ENCODE measurements at places on chromosomes 5 and 9. TPM values are rescaled to one million over a fixed set of nuclear protein-coding genes. Genes with fewer than 3 reads are reported as not detected.

The EGFLAM gene
- total RNA-seq = not detected

DNA sequence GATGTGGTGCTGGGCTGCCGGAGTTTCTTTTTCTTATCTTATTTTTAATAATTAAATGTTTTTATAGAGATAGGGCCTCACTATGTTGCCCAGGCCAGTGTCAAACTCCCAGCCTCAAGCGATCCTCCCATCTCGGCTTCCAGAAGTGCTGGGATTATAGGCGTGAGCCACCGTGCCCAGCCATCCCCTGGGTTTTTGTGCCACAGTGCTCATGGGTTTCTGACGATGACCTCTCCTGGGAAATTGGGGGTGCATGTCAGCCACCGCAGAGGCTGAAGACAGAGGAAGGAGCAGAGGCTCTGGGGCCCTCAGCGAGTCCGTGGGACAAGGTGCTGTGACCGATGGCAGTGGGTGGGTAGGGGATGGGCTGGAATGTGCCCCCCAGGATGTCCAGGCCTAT is 14.4 kb downstream of the GPSM1 start:
- no peaks in the 10 kb centered on the region for H3K36me3 ChIP-seq
- no peak for DNase-seq
- H3K27ac ChIP-seq = no peak overlapping the region
- H3K27me3 ChIP-seq = no peaks in the 10 kb centered on the region
- no peak overlapping the region for H3K4me3 ChIP-seq

GRCh38 chr5:41095324-41096101 is 24.4 kb upstream of the MROH2B start:
- H3K36me3 ChIP-seq = no peaks in the 10 kb centered on the region
- H3K4me1 ChIP-seq = no peaks in the 10 kb centered on the region
- H3K4me3 ChIP-seq = no peak overlapping the region
- no peaks in the 10 kb centered on the region for H3K27me3 ChIP-seq
- no peak for DNase-seq
- no peak overlapping the region for H3K27ac ChIP-seq

GRCh38 chr5:81604193-81604592 is 146.7 kb downstream of the SSBP2 start:
- H3K27me3 ChIP-seq = no peaks in the 10 kb centered on the region
- peaks cover 8% of the 10 kb centered on the region for H3K4me1 ChIP-seq
- H3K36me3 ChIP-seq = peaks cover 10% of the 10 kb centered on the region
- no peak overlapping the region for H3K27ac ChIP-seq
- no peak overlapping the region for H3K4me3 ChIP-seq

- no peaks in the 10 kb centered on the region for H3K36me3 ChIP-seq
- no peak overlapping the region for H3K4me3 ChIP-seq
- H3K27me3 ChIP-seq = no peaks in the 10 kb centered on the region
- no peaks in the 10 kb centered on the region for H3K4me1 ChIP-seq
- H3K27ac ChIP-seq = no peak overlapping the region
- no peak for DNase-seq
Measured at GRCh38 chr9:134678206-134678605, 36.6 kb downstream of the COL5A1 start.

The ANKRD18A gene
- 2.6 TPM for total RNA-seq

DNA sequence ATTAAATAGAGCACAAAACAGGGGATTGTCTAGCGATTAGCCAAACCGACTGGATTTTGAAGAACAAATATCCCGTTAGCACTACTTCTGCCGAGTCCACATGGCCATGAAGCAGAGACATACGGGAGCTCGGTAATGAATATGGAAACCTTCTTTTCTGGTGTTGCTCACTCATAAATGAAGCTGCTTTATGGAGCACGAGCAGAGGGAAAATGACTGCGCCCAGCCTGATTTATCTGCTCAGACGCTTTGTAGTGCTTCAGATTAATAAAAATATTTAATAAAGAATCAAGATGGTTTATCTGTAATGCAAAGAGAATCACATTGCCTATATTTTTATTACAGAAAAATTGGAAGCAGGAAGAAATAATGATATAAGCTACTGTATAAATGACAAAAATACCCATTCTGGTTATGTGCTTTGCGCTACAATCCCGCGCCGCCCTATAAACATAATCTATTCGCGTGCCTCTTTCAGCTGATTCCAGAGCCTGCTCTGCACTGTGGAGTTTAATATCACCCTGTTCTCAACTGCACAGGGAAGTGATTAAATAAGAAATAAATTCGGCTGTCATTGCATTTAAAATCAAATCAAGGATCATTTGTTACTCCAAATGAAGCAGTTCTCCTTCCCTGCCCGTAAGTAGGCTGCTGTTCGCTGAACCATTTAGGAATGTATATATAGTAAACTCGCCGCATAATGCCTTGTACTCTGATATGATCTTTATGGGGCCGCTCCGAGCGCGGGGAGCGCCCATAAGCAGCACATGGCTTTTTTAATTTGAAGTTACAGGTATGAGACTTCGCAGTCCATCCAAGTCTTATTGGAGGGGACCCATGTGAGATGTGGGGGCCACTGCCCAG is 22.3 kb upstream of the UBAC1 start:
- no peak overlapping the region for H3K4me3 ChIP-seq
- peaks cover 8% of the 10 kb centered on the region for H3K4me1 ChIP-seq
- no peaks in the 10 kb centered on the region for H3K27me3 ChIP-seq
- DNase-seq = no peak
- H3K27ac ChIP-seq = no peak overlapping the region

- H3K36me3 ChIP-seq = peaks cover 39% of the 10 kb centered on the region
- H3K27me3 ChIP-seq = peaks cover 5% of the 10 kb centered on the region
- peak; percentile 21 for DNase-seq
Measured at GRCh38 chr5:5523066-5523505, 100.6 kb downstream of the ICE1 start.

DNA sequence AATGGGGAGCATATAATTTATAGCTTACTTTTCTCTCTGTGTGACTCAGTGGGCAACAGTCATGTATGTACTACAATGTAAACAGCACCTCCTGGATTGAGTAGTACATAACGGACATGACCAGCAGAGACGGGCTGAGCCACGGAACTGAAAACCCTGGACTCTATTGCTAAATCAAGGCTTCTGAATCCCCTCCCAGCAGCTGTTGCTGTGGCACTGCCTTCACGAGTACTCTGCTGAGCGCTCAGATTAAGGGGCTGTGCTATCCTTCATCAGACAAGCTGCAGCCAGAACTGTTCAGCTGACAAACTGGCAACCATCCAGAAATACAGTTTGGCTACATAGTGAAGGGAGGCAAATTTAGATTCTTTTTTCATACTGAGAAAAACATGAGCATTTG is 131.3 kb upstream of the CCDC180 start:
- H3K27me3 ChIP-seq = no peaks in the 10 kb centered on the region
- H3K36me3 ChIP-seq = peaks cover 8% of the 10 kb centered on the region
- DNase-seq = no peak
- no peaks in the 10 kb centered on the region for H3K4me1 ChIP-seq
- no peak overlapping the region for H3K27ac ChIP-seq
- H3K4me3 ChIP-seq = no peak overlapping the region

DNA sequence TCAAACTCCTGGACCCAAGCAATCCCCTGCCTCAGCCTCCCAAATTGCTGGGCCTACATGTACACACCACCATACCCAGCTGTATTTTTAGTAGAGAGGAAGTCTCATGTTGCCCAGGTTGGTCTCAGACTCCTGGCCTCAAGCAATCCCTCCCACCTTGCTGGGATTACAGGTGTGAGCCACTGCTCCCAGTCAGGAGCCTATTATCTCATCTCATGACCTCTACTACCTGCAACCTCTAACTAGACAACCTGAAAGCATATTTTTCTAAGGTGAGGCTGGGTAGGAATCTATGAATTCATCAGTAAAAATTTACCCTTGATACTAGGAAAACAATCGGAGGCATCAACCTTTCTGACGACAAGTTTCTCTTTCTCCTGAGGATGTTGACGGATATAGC is 10.0 kb downstream of the FAM13B start:
- H3K4me1 ChIP-seq = peaks cover 55% of the 10 kb centered on the region
- DNase-seq = no peak
- no peak overlapping the region for H3K27ac ChIP-seq
- no peak overlapping the region for H3K4me3 ChIP-seq
- no peaks in the 10 kb centered on the region for H3K27me3 ChIP-seq

DNA sequence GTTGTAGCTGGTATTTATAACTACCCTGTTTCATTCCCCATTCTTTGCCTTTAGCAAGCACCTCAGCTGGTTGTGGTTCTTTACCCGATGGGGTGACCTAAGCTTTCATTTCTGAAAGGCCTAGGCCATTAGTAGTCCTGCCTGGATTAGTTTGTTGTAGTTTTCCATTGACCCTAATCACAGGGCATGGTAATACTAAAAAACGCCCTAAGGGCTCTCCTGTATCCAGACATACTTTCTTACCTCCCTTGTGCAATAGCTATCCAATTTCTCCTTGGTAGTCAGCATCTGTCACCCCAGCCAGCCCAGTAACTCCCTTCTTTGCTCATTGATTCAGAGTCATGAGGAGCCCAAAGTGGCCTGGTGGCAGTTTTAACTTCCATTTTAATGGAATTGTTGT is 24.0 kb downstream of the TMOD1 start:
- DNase-seq = no peak
- no peak overlapping the region for H3K27ac ChIP-seq

DNA sequence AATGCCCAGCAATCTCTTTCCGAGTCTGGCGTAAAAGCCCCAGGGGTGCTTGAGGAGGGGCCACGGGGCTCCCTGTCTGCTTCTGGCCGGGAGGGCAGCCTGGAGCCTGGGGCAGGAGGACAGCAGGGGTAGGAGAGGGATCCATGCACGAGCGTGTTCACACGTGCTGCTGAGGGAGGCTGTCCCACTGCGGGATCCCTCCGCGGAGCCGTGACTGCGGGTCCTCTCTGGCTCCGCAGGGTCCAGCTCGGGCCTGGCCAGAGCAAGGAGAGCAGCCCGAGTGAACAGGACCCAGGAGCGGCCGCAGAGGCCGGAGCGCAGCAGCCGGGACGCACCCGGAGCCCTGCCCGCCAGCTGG is 78.4 kb downstream of the ZNF354C start:
- peaks cover 16% of the 10 kb centered on the region for H3K4me1 ChIP-seq
- H3K36me3 ChIP-seq = peaks cover 2% of the 10 kb centered on the region
- no peak overlapping the region for H3K4me3 ChIP-seq
- DNase-seq = no peak
- no peak overlapping the region for H3K27ac ChIP-seq

The ITK gene
- 204 TPM for total RNA-seq

DNA sequence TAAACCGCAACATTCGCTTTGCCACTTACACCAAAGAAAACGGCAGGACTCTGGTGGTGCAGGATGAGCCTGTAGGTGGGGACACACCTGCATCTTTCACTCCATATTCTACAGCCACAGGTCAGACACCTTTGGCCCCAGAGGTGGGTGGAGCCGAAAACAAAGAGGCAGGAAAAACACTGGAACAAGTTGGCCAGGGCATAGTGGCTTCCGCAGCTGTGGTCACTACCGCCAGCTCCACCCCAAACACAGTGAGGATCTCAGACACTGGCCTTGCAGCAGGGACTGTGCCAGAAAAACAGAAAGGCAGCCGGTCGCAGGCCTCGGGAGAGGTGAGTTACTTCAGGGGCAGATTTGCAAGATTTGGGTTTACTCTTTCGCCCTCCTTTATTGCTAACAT is 33.8 kb downstream of the KDM3B start:
- H3K36me3 ChIP-seq = peaks cover 8% of the 10 kb centered on the region
- no peak overlapping the region for H3K27ac ChIP-seq
- H3K4me3 ChIP-seq = no peak overlapping the region
- H3K4me1 ChIP-seq = no peaks in the 10 kb centered on the region
- no peaks in the 10 kb centered on the region for H3K27me3 ChIP-seq

The OR1B1 gene
- not detected for total RNA-seq

GRCh38 chr5:157513182-157513581 is 53.2 kb downstream of the NIPAL4 start:
- no peaks in the 10 kb centered on the region for H3K4me1 ChIP-seq
- no peak overlapping the region for H3K27ac ChIP-seq
- no peak for DNase-seq
- H3K36me3 ChIP-seq = no peaks in the 10 kb centered on the region
- H3K4me3 ChIP-seq = no peak overlapping the region
- H3K27me3 ChIP-seq = no peaks in the 10 kb centered on the region

GRCh38 chr5:178866946-178867345 is 7.2 kb downstream of the ZNF354B start:
- H3K4me3 ChIP-seq = no peak overlapping the region
- DNase-seq = no peak
- H3K27ac ChIP-seq = no peak overlapping the region
- peaks cover 83% of the 10 kb centered on the region for H3K36me3 ChIP-seq
- H3K27me3 ChIP-seq = no peaks in the 10 kb centered on the region

The TAF11L14 gene
- not detected for total RNA-seq

- H3K36me3 ChIP-seq = no peaks in the 10 kb centered on the region
- no peak for DNase-seq
- no peak overlapping the region for H3K27ac ChIP-seq
- H3K4me1 ChIP-seq = no peaks in the 10 kb centered on the region
- H3K4me3 ChIP-seq = no peak overlapping the region
- no peaks in the 10 kb centered on the region for H3K27me3 ChIP-seq
Measured at GRCh38 chr9:130387398-130387797, 57.4 kb upstream of the ASS1 start.

GRCh38 chr5:160463740-160464465 is 42.2 kb downstream of the PTTG1 start:
- peak overlapping the region; percentile 15 for H3K4me3 ChIP-seq
- no peaks in the 10 kb centered on the region for H3K27me3 ChIP-seq
- peak overlapping the region; percentile 95 for H3K27ac ChIP-seq

The NUTM2G gene
- not detected for total RNA-seq

- no peak for DNase-seq
- H3K36me3 ChIP-seq = no peaks in the 10 kb centered on the region
- no peak overlapping the region for H3K4me3 ChIP-seq
- H3K27me3 ChIP-seq = no peaks in the 10 kb centered on the region
- H3K4me1 ChIP-seq = no peaks in the 10 kb centered on the region
Measured at GRCh38 chr5:16702964-16703363, 86.2 kb upstream of the RETREG1 start.

GRCh38 chr9:107218829-107219485 is 64.1 kb upstream of the RAD23B start:
- H3K4me1 ChIP-seq = peaks cover 11% of the 10 kb centered on the region
- H3K27me3 ChIP-seq = no peaks in the 10 kb centered on the region

DNA sequence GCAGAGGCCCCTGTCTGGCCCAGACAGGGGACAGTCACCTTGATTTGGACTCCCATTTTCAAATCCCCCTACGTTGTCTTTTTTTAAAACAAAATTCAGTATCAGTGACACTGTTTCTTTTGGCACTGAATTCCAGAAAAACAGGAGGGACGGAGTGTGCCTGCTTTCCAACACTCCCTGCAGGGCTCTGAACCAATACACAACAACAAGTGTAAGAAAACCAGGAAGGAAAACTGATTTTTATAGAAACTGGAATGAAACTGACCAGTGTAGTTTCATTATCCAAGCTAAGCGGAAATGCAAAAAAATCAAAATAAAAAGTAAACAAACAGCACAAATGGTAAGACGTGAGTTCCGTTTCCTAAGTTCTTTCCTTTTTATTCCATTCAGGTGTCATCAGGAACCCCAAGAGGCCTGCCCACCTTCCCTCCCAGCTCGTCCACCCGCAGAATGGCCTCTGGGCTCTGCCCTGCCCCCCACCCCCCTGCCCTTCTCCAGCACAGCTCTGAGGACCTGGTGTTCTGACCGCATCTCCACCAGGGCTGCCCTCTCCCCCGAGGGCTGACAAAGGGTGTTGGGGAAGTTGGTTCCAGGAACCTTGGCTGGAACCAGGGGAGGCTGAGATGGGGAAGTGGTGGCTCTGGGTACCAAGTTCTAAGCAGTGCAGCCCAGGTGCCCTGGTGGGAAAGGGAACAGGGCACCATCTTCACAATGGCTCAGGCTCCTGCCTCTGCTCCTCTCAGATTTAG is 73.6 kb downstream of the PSD2 start:
- no peaks in the 10 kb centered on the region for H3K36me3 ChIP-seq
- no peak overlapping the region for H3K27ac ChIP-seq
- H3K4me1 ChIP-seq = no peaks in the 10 kb centered on the region
- H3K4me3 ChIP-seq = no peak overlapping the region
- DNase-seq = no peak

GRCh38 chr5:84436866-84437265 is 52.2 kb upstream of the EDIL3 start:
- no peak for DNase-seq
- H3K4me1 ChIP-seq = no peaks in the 10 kb centered on the region
- H3K4me3 ChIP-seq = no peak overlapping the region
- H3K27me3 ChIP-seq = no peaks in the 10 kb centered on the region
